ENCODE measurements at places on chromosomes 5 and 9.

GRCh38 chr5:179142434-179143198, 82.4 kb downstream of the ZNF354C start:
- peak; percentile 27 for DNase-seq

- DNase-seq: peak; percentile 65
Observed at GRCh38 chr5:59133764-59134261, 550.9 kb downstream of the RAB3C start.

DNA sequence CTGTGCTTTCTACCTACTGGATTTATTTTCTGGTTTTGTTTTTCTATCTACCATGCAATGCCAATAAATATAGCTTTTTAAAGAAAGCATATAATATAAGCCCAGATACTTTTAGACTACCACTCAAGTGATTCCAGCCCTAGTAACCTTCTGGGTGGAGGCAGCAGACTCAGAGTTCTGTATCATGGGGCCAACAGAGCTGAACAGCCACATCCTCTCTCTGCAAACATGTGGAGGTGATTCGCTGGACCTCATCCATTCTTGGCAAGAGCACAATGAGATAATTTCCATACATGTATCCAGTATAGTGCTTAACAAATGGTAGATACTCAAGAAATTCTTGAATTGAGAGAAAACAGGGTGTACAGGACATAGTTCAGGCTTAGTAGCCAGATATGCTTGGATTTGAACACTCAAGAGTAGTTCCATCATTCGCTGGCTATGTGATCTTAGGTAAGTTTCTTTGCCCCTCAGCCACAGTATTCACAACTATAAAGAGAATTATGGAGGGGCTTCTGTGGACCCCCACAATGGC, 124.5 kb downstream of the ASTN2 start:
- DNase-seq: no peak

GRCh38 chr9:135610290-135611141, 28.8 kb downstream of the GLT6D1 start:
- DNase-seq: no peak

- no peak for DNase-seq
Observed at GRCh38 chr9:81022177-81022576, 667.2 kb downstream of the TLE1 start.

GRCh38 chr5:94199566-94199965, 418.8 kb downstream of the KIAA0825 start:
- DNase-seq: no peak

- no peak for DNase-seq
Observed at GRCh38 chr9:112334432-112334841, 1.0 kb upstream of the PTBP3 start.

- DNase-seq: no peak
Observed at GRCh38 chr9:36153746-36154145, 15.4 kb upstream of the CCIN start.

DNA sequence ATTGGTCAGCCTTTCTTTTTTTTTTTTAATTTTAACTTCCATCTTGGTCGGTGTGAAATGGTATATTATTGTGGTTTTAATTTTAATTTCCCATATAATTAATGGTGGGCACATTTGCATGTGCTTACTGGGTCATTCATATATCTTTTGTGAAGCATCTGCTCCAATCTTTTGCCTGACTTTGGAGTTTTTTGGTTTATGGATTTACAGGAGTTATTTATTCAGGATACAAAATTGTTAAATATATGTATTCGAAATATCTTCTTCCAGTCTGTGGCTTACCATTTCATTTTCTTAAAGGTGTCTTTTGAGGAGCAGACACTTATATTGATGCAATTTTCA, 682 bp upstream of the RIGI start:
- no peak for DNase-seq

GRCh38 chr9:130138791-130139190, 33.4 kb upstream of the NCS1 start:
- peak; percentile 76 for DNase-seq

DNA sequence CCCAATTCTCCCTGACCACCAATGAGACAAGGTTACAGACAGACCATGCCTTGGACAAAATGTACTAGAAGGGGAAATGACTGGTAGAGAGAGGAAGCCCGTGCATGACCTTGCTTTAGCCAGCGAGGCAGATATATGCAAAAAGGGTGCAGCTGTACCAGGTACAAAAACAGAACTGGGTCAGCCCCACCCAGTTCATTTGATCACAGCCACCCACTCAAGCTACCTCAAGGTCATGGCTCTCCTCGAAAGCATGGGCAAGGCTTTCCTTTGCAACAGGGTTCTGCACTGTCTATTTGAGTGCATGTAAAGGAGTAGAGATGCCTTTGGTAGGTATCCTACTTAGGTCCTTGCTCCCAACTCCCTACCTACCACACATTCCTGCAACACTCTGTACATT, 33.3 kb downstream of the TLE1 start:
- no peak for DNase-seq

GRCh38 chr9:18608371-18608770, 134.4 kb downstream of the ADAMTSL1 start:
- DNase-seq: no peak

DNA sequence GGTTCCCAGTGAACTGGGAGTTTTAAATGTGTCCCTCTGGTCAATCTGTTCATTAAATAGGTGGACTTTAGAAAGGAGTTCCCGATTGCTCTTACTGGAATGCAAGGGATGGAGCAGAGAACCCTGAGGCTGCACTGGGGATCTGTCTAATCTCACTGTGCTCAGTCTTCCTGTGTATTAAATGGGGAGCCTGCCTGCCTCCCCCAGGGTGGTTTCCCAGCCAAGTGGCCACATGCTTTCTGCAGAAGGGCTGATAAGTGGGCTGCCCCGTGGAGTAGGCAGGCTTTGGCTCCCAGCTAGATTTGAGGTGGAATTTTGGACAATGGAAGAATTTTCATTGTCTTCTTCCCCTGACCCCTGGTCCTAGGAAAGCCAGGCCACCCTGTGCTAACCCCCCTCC, 14.0 kb upstream of the PHYHD1 start:
- DNase-seq: no peak

DNA sequence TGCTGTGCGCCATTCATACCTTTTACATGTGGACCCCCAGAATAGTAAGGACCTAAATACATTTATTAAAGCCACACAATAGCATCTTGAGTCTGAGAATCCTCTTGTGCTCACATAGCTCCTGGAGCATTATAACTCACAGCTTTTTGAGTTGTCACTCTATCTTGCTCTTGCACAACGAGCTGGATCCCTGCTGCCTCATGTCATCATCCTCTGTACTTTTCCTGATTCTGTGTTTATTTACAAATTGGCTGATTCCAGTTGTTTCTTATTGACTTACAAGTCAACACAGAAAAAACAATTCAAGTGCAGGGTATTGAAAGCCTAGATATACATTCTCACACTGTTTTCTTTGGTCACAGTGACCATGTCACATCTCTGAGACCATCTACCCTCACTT, 112.9 kb downstream of the SLC1A3 start:
- no peak for DNase-seq

All from HFF-Myc (cell line).